ENCODE measurements at places on chromosomes 16 and 17.

GRCh38 chr17:36994438-36994837 is 45.7 kb downstream of the AATF start:
- DNase-seq, result no peak

- peak; percentile 14 for DNase-seq
Observed at GRCh38 chr16:56609463-56609921, 1.1 kb downstream of the MT2A start.

- DNase-seq, result peak; percentile 84
Observed at GRCh38 chr17:81440511-81441244, 45.4 kb downstream of the BAHCC1 start.

DNA sequence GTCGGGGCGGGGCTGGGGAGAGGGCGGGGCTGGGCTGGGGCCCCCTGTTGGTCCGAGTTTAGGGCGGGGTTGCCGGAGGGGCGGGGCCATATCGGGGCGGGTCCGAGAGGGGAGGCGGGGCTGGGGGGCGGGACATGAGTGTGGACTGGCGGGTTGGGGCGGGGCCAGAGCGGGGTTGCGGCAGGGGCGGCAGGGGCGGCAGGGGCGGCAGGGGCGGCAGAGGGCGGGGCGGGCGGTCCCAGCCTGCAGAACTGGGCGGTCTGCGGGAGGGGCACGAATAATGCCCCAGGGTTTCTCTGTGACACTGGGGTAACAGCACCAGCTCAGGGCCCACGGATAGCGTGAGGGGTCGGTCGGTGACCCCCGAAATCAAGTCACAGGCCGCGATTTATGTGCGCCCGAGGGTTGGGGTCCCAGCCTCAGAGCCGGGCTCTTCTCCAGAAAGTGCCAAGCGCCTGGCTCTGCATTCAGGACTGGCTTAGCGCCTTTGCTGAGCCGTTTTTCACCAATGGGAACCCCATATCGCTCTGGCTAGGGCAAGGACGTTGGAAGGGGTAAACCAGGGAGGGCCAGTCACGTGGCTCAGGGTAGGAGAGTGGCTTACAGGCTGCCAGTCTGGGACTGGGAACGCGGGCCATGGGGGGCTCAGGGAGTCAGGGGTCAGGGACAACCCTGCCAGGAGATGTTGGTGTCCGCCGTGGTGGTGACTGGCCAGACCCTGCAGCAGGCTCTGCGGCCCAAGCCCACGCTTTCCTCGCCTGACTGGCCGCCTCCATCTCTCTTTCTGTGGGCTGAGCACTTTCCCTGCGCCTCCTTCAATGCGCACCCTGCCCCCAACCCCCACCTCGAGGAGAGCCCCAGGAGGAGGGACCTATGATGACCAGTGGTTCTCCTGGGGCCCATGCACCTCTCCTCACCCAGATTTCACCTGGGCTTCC is 1.2 kb upstream of the METTL26 start:
- peak; percentile 90 for DNase-seq

DNA sequence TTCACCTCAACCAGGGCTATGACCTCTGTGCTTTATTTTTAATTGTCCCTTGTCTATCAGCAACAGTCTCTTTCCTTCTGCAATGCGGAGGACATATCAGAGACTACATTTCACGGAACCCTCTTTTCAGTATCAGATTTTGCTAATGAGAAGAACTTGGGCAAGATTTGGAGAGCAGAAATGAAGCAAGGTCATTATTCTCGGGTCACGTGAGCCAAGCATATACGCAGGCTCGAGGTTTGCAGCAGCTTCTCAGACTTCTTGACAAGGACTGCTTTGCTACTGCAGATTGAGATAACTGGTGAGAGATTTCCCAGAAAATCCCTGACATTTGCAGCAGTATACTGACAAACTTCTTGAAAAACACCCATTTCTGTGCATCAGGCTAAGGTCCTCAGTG is 30.4 kb downstream of the ABCA10 start:
- DNase-seq, result no peak

- DNase-seq, result peak; percentile 79
Observed at GRCh38 chr17:45131616-45132319, 547 bp downstream of the PLCD3 start.

DNA sequence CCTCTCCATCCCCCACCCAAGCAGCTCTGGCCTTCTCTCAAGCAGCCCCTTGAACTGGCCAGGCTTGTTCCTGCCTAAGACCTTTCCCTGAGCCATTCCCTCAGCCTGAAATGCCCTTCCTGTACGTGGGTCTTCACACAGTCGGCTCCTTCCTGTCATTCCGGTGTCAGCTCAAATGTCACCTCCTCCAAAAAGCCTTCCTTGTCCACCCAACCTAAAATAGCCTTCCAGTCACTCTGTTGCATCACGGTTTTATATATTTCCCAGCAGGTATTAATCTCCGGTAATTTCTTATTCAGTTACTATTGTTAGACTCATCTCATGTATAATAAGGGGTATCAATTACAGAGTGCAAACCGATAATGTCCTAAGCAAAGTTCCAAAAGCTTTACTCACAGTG is 51.8 kb downstream of the C17orf67 start:
- DNase-seq, result no peak

- DNase-seq, result no peak
Observed at GRCh38 chr17:12599186-12599920, 66.3 kb upstream of the MYOCD start.

- DNase-seq, result peak; percentile 77
Observed at GRCh38 chr16:67186550-67186950, 2.8 kb upstream of the MATCAP1 start.

GRCh38 chr16:85464383-85465305 is 148.5 kb upstream of the GSE1 start:
- no peak for DNase-seq

- no peak for DNase-seq
Observed at GRCh38 chr17:69228576-69228975, at the start of gene ABCA10. TSS of gene ABCA10 (minus strand) at chr17:69228824. CDS start at chr17:69225358, 3,466 bp downstream.

GRCh38 chr17:8142158-8142886 is 9.9 kb downstream of the PER1 start:
- no peak for DNase-seq

GRCh38 chr17:80845863-80846671 is 145.6 kb upstream of the CHMP6 start:
- DNase-seq, result no peak

- peak; percentile 98 for DNase-seq
Observed at GRCh38 chr17:49230636-49231562, at the start of gene PHOSPHO1. TSS of gene PHOSPHO1 (minus strand) at chr17:49230787. CDS start at chr17:49226691, 4,096 bp downstream.

GRCh38 chr16:79412783-79413225 is 187.7 kb downstream of the MAF start:
- DNase-seq, result no peak

GRCh38 chr17:1143573-1143972 is 36.2 kb downstream of the ABR start:
- peak; percentile 39 for DNase-seq

GRCh38 chr16:46730126-46730525 is 18.0 kb downstream of the MYLK3 start:
- no peak for DNase-seq

DNA sequence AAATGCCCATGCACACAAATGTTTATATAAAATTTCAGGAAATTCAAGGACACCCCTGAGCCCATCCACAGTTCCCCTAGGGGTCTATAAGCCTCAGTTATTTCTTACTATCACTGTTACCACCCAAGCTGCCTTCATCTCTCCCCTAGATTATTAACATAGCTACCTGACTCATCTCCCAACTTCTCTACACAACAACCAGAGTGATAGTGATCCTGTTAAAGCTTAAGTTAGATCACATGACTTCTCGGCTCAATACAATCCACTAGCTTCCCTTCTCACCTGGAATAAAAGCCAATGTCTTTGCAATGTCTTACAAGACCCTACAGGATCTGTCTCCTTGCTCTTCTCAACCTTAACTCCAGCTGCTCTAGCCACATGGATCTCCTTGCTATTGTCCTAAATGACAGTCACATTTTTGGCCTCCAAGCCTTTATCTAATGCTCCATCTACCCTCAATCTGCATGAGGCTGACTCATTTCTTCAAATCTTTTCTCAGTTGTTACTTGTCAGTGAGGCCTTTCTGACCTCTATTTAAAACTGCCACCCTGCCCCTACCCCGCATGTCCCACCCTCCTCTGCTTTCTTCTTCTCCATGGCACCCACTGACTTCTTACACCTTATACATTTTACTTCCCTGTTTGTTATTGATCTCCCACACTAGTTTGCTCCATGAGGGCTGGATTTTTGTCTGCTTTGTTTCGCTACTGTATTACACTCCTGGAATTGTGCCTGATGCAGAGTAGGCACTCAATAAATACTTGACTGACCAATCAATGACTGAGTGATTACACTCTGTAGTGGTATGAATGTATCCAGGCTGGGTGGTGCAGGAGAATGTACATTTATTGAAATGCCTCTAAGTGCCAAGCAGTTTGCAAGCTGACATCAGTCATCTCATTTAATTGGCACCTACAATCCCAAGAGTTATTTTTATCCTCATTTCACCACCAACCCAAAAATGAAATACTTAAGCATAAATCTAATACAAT is 5.2 kb upstream of the LIG3 start:
- DNase-seq, result no peak

DNA sequence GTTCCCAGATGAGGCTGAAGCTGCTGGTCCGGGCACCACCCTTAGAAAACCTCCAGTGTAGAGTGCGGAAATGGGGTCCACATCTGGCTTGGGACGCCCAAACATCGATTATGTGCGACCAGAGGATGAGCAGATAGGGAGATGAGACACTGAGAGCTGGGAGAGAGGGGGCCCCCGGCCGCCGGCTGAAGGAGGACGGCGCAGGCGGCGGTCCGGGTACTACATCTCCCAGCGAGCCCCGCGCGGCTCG is 182 bp upstream of the SPECC1 start:
- no peak for DNase-seq

DNA sequence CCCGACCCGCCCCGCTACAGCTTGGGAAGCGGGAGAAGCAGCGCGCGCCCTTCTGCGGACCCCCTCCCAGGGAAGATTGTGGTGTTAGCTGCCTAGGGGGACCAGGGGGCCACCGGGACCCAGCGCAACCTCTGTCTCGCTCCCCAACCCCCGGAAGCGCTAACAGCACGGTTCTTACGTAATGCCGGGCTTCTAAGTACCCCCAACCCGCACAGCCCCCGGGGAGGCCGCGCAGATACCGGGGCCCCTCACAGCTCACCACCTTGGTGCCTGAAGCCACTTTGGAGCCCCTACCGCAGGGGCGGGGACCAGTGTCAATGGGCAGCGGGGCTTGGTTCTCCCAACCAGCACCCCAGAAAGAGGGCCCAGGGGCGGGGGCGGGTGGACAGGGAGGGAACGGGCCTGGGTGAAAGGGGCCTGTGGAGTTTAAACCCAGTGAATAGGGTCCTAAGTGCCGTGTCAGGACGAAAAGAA is 348 bp downstream of the MPP2 start:
- DNase-seq, result no peak

- DNase-seq, result no peak
Observed at GRCh38 chr16:87264634-87265033, 52.6 kb downstream of the C16orf95 start.

DNA sequence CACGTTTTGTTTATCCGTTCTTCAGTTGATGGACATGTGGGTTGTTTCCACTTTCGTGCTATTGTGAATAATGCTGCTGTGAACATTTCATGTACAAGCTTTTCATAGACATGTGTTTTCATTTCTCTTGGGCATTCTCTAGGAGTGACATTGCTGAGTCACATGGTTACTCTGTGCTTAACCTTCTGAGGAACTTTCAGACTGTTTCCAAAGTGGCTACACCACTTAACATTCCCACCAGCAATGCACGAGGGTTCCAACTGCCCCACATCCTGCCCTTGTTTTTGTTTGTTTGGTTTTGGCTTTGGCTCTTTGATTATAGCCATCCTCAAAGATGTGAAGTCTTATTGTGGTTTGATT is 14.2 kb upstream of the PEMT start:
- DNase-seq, result no peak

- DNase-seq, result no peak
Observed at GRCh38 chr17:2959371-2960130, 103.9 kb downstream of the OR1D5 start.

DNA sequence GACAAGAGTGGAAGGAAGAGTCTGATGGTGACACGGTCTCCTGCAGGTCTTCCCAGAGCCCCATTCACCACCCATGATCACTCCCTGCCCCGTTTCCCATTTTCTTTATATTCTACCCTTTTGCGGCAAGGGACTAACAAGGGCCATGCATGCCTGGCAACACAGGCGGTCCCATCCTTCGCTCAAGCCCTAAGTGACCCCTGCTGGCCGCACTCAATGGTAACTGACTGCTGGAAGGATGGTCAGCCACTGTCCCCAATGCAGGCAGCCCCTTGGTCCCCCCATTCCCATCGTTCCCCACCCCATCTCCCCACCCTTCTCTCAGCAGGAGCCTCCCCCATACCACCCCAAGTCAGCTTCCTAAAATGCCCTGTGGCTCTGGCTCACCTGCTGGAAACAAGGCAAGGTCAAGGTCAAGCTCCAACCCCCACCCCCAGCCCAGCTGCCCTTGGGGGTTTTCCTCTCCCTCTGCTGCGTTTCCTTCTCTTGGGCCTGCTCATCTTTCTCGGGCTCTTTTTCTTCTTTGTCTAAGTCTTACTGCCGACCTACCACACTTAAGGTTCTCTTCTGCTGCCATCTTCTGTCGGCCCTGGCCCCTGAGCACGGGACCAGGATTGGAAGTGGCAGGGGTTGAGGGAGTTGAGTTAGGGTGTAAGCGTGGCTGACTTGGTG is 116.0 kb downstream of the RPTOR start:
- DNase-seq, result no peak

DNA sequence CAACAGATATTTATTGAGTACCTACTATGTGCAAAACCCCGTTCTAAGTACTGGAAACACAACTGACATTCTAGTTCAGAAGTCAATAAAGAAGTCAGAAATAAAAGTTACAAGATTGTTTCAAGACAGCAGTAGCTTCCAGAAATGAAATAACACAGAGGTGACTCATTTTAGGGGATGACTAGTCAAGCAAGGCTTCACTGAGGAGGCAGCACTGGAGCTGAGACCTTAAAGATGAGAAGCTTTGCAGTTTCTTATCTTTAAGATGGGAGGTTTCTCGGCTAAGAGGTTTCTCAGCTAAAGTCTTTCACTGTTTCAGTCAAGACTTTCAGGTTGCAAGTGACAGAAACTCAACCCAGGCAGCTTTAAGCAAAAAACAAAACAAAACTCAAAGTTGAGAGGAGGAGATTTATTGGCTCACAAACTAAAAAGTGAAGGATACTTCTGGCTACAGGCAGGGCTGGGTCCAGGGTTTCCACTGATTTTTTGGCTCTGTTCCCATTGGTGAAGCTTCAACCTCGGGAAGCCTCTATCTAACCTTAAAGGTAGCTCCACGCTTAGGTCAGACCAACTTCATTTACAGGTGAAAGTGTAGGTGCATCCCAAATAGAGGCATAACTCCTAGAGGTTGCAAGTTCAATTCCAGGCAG is 7.4 kb upstream of the MMP2 start:
- no peak for DNase-seq

Measured in Caco-2 (cell line).